PC-9 (cell line): ENCODE measurements at places on chromosomes 16 and 17. TPM values are rescaled to one million over a fixed set of nuclear protein-coding genes. Genes with fewer than 3 reads are reported as not detected.

- no peak overlapping the region for H3K27ac ChIP-seq
- no peak overlapping the region for H3K4me3 ChIP-seq
- no peak for DNase-seq
- H3K36me3 ChIP-seq: no peaks in the 10 kb centered on the region
- H3K4me1 ChIP-seq: no peaks in the 10 kb centered on the region
- peaks cover 68% of the 10 kb centered on the region for H3K27me3 ChIP-seq
These were observed 42.0 kb downstream of the TBX21 start for GRCh38 chr17:47774987-47775580.

DNA sequence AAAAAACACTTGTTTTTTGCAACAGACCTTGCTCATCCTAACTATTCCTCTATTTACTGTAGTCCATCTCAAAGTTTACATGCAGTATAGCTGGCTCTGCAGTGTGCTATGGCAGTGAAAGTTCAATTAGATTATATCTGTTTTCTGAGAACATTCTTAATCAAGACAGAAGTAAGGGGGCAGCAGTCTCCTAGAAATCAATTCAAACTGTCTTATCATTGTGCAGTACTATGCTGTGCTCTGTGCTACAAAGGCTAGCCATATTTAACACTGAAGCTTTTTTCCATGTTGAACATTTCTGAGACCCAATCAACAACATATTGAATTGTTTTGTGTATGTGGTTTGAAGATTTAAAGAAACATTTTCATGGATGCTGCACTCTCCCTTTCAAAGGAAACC is 11.4 kb downstream of the NETO2 start:
- no peak overlapping the region for H3K27ac ChIP-seq
- H3K27me3 ChIP-seq: no peaks in the 10 kb centered on the region
- H3K36me3 ChIP-seq: no peaks in the 10 kb centered on the region
- peaks cover 21% of the 10 kb centered on the region for H3K4me1 ChIP-seq
- no peak overlapping the region for H3K4me3 ChIP-seq

- H3K4me3 ChIP-seq: no peak overlapping the region
- no peaks in the 10 kb centered on the region for H3K4me1 ChIP-seq
- no peaks in the 10 kb centered on the region for H3K27me3 ChIP-seq
- no peaks in the 10 kb centered on the region for H3K36me3 ChIP-seq
These were observed 47.8 kb downstream of the STX8 start for GRCh38 chr17:9527788-9528187.

Gene GPR142
- total RNA-seq: not detected in 2 replicates

GRCh38 chr16:25817295-25817694 is 125.5 kb downstream of the HS3ST4 start:
- DNase-seq: no peak
- no peak overlapping the region for H3K27ac ChIP-seq
